Dermis microvascular lymphatic vessel endothelial cell (primary cell): ENCODE measurements at places on chromosomes 2 and 18. TPM values are rescaled to one million over a fixed set of nuclear protein-coding genes. Genes with fewer than 3 reads are reported as not detected.

The RPL37A gene
- total RNA-seq = 1,529 and 2,341 TPM in 2 replicates

The PLEK gene
- total RNA-seq = under 0.01 and 0.26 TPM in 2 replicates

The NRBP1 gene
- 91.0 and 106 TPM in 2 replicates for total RNA-seq

The DYSF gene
- total RNA-seq = 47.2 and 85.9 TPM in 2 replicates

The MLPH gene
- 0.25 TPM in 1 of 2 replicates, not detected in the other for total RNA-seq

The RFTN2 gene
- 9.8 and 10.6 TPM in 2 replicates for total RNA-seq

The RAX gene
- not detected in 2 replicates for total RNA-seq

The SPATA3 gene
- not detected in 2 replicates for total RNA-seq

The SLC5A7 gene
- not detected in 2 replicates for total RNA-seq

The COL3A1 gene
- total RNA-seq = 1.4 TPM in 1 of 2 replicates, not detected in the other

The NGEF gene
- 0.39 TPM in 1 of 2 replicates, not detected in the other for total RNA-seq

The NYAP2 gene
- not detected in 2 replicates for total RNA-seq

The KLHL41 gene
- under 0.01 and 0.13 TPM in 2 replicates for total RNA-seq

The ERFE gene
- total RNA-seq = 0.13 TPM in 2 replicates

The MGAT5 gene
- total RNA-seq = 82.4 and 83.6 TPM in 2 replicates
